ENCODE measurements at places on chromosomes 5 and 9.

DNA sequence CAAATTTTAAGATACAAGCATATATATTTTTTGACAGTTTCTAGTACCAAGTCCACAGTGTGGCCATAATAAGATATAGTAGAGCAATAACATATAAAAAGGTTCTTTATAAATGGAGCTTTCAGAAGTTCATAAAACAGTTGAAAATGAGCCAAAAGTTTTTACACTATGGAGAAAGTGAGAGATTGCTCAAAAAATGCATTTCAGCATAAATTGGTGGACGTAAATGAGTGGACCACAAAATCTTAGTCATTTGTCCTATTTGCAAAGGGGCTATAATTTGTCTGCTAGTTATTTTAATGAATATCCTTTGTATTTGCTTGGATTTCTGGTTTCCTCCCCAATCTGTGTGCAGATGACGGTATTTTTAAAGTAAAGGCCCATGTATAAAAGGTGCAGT is 159.4 kb upstream of the DAP start:
- no peak for DNase-seq

GRCh38 chr9:113131689-113132151 is 19.1 kb upstream of the SLC31A2 start:
- no peak for DNase-seq

DNA sequence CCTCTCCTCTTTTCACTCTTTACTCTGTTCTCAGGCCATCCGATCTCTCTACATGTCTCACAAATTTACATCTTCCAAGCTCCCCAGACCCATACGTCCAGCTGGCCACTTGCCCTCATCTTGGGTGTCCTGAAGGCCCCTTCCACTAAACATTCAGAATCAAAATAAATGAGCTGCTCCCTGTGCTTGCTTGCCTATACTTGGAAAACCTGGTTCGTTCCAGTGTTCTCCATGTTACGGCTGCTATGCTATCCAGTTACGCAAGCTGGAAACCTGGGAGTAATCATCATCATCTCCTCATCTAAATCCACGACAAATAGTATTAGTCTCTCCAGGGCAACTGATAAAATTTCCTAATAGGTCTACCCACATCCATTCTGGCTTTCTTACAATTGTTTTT is 165.0 kb upstream of the FBXL17 start:
- no peak for DNase-seq

GRCh38 chr5:133049726-133050048 is 2.1 kb upstream of the HSPA4 start:
- DNase-seq = no peak

DNA sequence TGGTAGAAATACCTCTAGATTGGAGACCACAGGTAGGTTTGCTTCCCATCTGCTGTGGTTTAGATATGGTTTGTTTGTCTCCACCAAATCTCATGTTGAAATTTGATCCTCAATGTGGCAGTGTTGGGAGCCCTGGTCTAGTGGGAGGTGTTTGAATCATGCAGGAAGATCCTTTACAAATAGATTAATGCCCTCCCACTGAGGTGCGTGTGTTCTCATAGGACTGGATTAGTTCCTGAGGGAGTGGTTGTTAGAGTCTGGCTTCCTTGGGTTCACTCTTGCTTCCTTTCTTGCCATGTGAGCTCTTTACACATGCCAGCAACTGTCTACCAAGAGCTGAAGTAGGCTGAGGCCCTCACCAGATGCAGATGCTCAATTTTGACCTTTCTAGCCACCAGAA is 391.1 kb upstream of the GRIA1 start:
- no peak for DNase-seq

DNA sequence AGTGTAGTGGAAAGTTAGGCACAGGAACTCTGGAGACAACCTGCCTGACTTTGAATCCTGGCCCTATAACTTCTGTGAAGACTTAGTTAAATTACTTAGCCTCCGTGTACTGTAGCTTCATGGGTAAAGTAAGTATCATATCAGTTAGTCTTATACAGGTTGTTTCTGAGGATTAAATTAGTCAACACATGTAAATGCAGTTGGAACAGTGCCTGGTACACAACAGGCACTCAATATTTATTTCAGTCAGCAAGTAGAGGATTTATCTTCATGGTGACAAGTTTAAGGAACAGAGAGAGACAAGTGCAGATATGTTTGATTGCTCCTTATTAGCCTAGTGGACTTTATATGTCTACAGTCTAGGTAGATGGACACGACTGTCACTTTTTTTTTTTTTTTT is 2.7 kb downstream of the TSLP start:
- DNase-seq = no peak

GRCh38 chr9:5364294-5365024 is 24.8 kb upstream of the RLN1 start:
- DNase-seq = no peak

- no peak for DNase-seq
These were observed 136.2 kb downstream of the CFAP90 start for GRCh38 chr5:7714697-7715096.

DNA sequence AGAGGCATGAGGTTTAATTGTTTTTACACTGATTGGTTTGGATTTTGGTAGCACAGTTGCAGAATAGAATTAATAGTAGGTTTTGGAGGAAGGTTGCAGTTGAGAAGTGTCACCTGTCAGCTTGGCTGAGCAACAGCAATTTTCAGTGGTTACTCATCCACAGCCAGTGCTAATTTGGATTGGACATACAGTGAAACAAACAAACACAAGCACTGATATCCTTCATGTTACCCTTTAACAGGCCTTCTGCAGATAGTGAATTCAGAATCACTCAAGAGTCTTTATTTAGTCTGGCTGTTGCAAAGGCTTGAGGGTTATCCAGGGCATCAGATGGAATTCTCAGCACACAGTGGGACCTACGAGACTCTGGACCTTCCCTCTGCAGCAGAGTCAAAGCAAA is 31.8 kb upstream of the POU4F3 start:
- DNase-seq = no peak

DNA sequence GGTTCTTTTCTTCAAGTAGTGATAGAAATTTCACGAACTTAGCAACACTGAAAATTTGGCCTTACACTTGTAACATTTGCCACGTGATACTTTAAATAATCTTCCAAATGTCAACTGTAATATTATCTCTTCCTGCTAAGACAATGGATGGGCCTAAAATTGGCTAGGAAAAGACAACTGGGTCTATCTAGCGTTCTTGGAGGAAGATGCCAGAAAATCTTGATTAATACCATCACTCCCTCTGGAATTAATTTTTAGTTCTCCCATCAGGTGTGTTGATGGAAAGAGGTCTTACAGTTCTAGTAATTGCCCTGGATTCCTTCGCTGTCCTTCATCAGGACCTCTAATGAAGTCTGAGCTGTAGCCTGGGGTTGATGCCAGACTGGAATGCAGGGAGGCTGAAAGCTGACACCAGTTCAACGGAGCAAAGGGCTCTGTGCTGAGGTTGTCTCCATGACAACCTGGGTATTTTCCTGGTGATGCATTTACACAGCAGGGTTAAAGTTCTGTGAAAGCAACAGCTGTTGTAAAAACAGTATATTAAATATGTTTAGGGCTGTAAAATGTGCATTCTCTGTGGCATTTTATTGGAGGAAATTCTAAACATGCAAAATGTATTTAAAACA is 92.3 kb downstream of the GAS1 start:
- no peak for DNase-seq

- no peak for DNase-seq
These were observed 11.3 kb upstream of the ACSL6 start for GRCh38 chr5:132022737-132023136.

DNA sequence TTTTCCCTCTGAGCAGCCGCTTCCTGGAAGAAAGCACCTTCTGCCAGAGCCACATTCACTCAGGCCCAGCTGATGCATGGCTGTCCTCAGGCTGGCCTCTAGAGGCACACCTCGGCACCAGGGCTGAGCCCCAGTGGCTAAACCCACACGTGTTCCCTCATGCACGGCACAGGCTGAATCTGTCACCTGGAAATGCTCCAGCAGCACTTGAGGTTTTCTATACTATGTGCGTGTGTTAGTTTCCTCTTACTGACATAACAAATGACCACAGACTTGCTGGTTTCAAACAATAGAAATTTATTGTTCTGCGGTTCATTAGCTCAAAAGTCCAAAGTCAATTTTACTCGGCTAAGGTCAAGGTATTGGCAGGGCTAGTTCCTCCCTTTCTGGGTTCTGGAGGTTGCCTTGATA is 141.4 kb downstream of the LRRC70 start:
- DNase-seq = no peak

DNA sequence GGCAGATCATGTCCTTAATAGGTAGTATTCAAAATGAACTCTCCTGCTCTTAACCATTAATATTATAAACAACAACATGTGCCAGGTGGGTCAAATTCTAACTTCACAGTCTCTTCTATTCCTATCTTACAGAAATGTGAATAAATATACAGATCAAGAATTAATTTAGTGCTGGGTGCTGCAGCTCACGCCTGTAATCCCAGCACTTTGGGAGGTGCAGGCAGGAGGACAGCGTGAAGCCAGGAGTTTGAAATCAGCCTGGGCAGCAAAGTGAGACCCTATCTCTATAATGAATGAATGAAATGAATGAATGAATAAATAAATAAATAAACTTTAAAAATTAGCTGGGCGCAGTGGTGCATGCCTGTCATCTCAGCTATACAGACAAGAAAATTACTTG is 34.1 kb downstream of the PTCH1 start:
- no peak for DNase-seq

DNA sequence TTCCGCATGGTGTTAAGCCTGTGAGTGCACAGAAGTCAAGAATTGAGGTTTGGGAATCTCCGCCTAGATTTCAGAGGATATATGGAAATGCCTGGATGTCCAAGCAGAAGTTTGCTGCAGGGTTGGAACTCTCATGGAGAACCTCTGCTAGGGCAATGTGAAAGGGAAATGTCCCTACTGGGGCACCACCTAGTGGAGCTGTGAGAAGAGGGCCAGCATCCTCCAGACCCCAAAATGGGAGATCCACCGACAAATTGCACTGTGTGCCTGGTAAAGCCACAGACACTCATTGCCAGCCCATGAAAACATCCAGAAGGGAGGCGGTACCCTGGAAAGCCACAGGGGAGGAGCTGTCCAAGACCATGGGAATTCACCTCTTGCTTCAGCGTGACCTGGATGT is 3.6 kb upstream of the SAXO1 start:
- no peak for DNase-seq

DNA sequence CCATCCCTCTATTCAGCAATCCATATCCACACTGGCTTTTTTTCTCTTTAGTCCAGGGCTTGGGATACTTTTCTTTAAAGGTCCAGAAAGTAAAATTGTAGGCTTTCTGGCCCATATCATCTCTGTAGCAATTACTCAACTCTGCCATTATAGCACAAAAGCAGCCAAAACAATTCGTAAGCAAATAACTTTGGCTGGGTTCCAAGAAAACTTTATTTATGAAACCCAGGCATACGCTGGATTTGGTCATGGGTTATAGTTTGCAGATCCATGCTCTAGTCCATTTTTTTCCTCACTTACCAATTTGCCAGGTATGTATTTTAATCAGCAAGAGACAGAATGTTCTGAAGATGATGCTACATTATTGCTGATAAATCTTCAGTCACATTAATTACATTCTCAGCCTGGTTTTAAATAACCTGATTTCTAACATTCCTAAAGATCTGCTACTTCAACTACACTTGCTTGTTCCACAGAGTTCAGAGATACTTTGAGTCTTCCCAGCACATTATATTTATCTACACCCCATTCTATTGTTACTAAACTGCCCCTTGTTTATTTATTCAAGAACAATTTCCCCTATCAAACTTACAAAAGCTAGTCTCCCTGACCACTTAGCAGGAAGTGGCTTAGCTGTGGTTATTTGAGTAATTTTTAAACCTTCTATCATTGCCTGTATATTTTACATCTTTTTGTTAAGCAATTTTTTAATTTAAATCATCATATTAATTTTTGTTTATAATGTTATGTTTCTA is 161.0 kb downstream of the ISL1 start:
- no peak for DNase-seq

- no peak for DNase-seq
These were observed at the start of gene C6 for GRCh38 chr5:41213340-41213739. Gene C6 (minus strand): TSS chr5:41213532. CDS start chr5:41203230, 10,302 bp downstream.

- DNase-seq = no peak
These were observed 42.8 kb upstream of the PARP8 start for GRCh38 chr5:50623666-50624065.

DNA sequence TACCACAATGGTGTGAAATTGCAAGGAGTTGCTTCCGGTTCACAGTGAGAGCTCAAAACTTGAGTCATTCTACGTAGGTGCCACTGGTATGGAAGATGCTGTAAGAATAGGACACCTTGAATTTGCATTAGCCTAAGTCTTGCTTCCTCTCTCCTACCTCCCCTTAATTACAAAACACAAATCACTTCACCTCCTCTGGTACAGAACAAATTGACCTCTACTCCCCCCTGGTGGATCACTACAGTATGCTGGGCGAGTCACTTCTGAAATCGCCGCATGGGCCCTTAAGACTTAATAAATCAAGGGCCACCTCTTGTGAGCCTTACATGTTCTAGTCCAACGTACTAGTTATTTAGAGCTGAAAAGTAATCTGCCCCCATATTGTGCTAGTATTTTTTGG is 145.3 kb upstream of the SMARCA2 start:
- no peak for DNase-seq

DNA sequence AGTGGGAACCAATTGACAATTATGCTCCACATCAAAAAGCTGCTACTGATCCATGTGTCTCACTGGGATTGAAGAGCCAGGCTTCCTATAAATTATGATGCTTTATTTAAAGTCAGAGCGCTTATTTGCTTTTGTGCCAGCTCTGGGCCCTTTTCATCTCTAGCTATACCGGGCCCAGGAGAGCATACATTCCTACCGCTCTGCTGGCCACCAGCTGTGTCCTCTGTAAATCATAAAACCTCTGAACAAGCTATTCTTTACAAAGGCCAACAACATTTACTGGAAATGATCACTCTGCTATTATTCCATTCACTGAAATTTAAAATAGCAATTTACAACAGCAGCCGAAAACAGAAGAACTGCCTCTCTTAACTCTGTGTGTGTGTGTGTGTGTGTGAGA is 86.6 kb downstream of the ZNF608 start:
- no peak for DNase-seq

DNA sequence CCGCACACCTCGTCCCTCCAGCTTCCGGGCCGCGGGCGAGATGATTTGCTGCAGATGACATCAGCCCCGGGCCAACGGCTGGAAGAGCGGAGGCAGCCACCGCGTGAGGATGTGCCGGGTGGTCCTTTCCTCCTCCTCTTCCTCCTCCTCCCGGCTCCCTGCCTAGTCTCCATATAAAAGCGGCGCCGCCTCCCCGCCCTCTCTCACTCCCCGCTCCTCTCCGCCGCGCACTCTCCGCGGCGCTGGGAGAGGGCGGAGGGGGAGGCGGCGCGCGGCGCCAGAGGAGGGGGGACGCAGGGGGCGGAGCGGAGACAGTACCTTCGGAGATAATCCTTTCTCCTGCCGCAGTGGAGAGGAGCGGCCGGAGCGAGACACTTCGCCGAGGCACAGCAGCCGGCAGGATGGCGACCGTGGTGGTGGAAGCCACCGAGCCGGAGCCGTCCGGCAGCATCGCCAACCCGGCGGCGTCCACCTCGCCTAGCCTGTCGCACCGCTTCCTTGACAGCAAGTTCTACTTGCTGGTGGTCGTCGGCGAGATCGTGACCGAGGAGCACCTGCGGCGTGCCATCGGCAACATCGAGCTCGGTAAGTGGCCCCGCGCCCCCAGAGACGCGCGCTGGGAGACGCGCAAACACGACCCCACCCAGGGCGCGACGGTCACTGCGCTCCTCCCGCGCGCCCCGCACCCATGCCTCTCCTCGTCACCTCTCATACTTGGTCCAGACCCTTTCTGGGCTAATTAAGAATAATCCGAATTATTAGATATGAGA is at the start of gene MAP1B:
Gene MAP1B (plus strand): TSS at position 345 of the 770 bp plus-strand sequence. CDS start 57 bp downstream, at position 402.
- DNase-seq = no peak

Measured in activated CD4-positive, alpha-beta T cell treated with anti-CD3 and anti-CD28 coated beads for 24 hours (primary cell).